ENCODE measurements at places on chromosomes 6 and 20.

- DNase-seq: peak; percentile 41
Measured at GRCh38 chr6:43009124-43009523, 4.6 kb downstream of the MEA1 start.

DNA sequence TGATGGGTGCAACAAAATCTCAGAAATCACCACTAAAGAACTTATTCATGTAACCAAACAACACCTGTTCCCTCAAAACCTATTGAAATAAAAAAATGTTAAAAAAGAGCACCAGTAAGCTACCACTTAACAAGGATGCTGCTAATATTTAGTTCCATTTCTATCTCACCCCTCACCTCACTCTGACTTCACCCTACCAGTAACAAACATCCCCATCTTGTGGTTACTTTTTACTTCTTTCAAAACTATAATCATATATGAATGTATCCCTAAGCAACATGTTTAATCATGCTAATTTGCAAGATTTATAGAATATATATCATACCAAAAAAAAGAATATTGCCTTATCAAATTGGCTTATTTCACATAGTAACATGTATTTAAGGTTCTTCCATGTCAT, 27.4 kb upstream of the SLC24A3 start:
- no peak for DNase-seq

DNA sequence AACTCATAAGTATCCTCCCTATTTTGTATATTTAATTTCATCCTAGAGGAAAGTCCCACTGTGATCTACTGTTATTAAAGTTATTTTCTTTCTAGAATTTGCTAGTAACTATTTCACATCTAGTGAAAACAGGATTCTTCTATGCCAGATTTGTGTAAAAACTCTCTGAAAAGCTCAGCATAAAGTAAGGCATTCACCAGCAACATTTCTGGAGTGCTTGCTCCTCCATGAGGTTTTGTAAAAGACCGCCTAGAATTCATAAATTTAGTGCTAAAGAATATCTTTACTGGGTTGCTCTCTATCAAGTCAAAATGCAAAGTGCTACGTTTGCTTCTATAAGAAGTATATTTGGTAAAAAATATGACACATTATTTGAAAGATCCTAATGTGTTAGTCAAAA, 173.5 kb upstream of the IRAK1BP1 start:
- no peak for DNase-seq

- no peak for DNase-seq
Measured at GRCh38 chr6:155449450-155450239, 6.0 kb downstream of the NOX3 start.

GRCh38 chr6:129902681-129903080, 41.6 kb upstream of the TMEM244 start:
- DNase-seq: no peak

DNA sequence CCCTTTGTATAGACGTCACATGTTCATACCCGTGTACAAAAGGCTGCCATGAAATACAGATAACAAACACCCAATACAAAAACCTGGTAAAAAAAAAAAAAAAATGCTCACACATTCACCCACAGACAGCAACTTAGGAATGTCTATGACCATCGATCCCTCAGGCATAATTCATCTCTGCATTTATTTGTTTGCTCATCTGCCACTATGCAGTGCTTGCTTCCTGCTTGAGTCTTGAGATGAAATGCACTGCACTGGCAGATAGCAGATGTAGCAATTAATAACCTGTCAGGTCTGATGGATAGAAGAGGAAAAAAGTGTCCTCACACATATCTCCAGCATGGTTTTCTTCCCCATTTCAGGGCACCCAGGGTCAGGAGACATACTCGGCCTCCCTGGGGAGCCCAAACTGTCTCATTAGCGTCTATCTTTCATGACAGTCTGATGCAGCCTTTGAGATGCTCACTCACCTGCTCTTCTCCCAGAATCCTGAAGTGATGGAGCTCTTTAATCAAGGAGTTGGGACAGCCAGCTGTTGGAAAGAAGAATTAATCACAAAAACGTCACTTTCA, 295.1 kb upstream of the AGPAT4 start:
- DNase-seq: no peak

DNA sequence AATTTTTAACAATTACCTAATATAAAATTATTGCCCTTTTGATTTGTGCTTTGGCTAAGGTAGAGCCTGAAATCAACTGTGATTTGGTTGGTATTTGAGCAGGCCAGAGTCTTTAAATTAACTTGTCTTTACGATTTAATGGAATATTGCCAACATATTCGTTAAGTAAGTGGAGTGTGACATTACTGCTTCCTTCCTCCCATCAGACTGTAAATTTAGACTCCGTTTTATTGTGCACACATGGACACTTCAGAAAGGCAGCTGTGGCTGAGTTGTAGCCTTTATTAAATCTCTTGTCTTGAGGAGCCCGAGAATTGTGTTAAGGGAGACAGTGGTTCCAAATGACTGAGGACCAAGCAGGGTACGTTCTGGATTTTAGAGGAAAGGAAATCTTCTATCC, 57.4 kb downstream of the CAP2 start:
- no peak for DNase-seq

- no peak for DNase-seq
Measured at GRCh38 chr6:15200087-15200486, 45.8 kb upstream of the JARID2 start.

- DNase-seq: no peak
Measured at GRCh38 chr6:142857233-142857761, 87.7 kb downstream of the HIVEP2 start.

DNA sequence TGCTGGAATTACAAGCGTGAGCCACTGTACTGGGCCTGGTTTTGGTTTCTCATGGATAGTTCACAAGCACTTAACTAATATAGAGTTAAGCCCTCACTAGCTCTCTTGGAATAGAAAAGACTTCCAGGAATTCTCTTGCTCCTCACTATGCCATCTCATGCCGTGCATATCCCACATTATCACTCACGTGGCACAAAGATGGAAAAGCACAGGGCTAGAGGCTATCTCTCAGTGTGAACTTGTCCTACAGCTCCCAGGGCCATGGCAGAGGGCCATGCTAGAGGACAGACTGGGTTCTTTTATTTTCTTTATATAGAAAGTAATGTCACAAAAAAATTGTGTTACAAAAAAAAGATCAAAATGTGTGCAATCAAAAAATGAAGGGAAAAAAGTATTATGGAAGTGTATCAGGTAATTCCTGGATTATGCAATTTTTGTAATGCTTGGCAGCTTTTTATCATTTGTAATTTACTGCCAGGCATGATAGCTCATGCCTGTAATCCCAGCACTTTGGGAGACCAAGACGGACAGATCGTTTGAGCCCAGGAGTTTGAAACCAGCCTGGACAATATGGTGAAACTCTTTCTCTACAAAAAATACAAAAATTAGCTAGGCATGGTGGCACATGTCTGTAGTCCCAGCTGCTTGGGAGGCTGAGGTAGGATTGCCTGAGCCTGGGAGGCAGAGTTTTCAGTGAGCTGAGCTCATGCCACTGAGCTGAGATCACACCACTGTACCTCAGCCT, 6.4 kb upstream of the SLC2A12 start:
- no peak for DNase-seq

DNA sequence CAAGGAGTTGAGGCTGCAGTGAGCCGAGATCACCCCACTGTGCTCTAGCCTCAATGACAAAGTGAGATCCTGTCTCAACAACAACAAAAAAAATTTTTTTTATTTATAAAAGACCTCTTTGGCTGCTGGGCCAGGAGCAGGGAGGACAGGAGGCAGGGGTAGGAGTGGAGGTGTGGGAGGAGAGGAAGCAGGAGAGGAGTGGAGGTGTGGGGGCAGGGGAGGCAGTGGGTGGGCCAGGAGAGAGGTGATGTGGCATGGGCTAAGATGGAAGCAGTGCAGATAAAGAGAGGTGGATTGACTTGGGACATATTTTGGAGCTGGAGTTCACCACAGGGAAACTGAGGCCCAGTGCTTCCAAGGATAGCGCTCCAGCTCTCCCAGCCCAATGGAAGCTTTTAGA, 13.4 kb upstream of the CSNK2A1 start:
- no peak for DNase-seq

GRCh38 chr20:49460916-49461315, 21.6 kb downstream of the KCNB1 start:
- DNase-seq: no peak

DNA sequence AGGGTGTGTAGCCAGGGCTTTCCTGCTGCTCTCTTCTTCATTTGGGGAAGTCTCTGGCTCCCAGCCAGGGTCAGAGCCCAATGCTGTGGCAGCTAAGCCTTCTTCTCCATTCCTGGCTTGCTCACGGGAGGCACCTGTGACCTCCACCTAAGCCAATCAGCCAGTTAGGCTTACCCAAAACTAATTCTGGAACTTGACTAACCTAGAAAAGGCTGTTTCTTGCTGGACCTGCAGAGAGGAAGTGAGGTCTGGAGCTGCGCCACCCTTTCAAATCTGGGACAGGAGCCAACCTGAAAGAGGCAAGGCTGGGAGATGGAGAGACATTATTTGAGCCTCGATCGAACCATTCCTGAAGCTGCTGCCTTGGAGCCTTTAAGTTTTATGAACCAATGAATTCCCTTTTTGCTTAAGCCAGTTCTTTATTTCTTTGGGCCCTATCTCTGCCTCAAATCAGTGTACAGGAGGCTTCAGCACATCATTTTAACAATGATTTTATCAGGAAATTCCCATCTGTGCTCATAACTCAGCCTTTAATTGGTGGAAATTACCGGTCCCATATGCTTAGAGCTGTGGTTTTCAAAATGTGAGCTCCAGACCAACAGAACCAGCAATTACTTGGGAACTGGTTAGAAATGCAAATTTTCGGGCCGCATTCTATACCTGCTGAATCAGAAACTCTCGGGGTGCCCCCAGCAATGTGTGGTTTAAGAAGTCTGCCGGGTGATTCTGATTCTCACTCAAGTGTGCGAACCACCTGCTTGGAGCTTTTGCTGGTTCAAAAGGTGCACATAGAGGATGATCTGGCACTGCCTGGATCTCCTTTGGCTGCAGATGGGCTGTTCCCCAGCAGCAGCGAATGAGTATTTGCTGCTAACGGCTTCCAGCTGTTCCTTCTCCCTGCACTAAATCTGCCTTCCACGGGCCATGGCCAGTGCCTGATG, 97.4 kb upstream of the RNF24 start:
- peak; percentile 33 for DNase-seq
